Activated naive CD8-positive, alpha-beta T cell treated with anti-CD3 and anti-CD28 coated beads for 36 hours (primary cell): ENCODE measurements at places on chromosomes 11 and 22. TPM values are rescaled to one million over a fixed set of nuclear protein-coding genes. Genes with fewer than 3 reads are reported as not detected.

GRCh38 chr22:33110562-33111163, 52.5 kb upstream of the SYN3 start:
- no peak overlapping the region for H3K4me3 ChIP-seq
- H3K36me3 ChIP-seq = no peaks in the 10 kb centered on the region
- H3K27me3 ChIP-seq = peaks cover 10% of the 10 kb centered on the region
- peaks cover 8% of the 10 kb centered on the region for H3K4me1 ChIP-seq
- no peak for DNase-seq

DNA sequence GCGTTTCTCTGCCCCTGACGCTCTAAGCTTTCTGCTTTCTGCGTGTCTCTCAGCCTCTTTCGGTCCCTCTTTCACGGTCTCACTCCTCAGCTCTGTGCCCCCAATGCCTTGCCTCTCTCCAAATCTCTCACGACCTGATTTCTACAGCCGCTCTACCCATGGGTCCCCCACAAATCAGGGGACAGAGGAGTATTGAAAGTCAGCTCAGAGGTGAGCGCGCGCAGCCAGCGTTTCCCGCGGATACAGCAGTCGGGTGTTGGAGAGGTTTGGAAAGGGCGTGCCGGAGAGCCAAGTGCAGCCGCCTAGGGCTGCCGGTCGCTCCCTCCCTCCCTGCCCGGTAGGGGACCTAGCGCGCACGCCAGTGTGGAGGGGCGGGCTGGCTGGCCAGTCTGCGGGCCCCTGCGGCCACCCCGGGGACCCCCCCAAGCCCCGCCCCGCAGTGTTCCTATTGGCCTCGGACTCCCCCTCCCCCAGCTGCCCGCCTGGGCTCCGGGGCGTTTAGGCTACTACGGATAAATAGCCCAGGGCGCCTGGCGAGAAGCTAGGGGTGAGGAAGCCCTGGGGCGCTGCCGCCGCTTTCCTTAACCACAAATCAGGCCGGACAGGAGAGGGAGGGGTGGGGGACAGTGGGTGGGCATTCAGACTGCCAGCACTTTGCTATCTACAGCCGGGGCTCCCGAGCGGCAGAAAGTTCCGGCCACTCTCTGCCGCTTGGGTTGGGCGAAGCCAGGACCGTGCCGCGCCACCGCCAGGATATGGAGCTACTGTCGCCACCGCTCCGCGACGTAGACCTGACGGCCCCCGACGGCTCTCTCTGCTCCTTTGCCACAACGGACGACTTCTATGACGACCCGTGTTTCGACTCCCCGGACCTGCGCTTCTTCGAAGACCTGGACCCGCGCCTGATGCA, at the start of gene MYOD1:
Gene MYOD1 (plus strand): TSS at position 544 of the 910 bp plus-strand sequence. CDS start 212 bp downstream, at position 756.
- H3K4me3 ChIP-seq = no peak within 1 kb of the TSS
- no peak for DNase-seq
- H3K27me3 ChIP-seq = peaks cover 45% of the 10 kb centered on the region
- no peak within 1 kb of the TSS for H3K27ac ChIP-seq

DNA sequence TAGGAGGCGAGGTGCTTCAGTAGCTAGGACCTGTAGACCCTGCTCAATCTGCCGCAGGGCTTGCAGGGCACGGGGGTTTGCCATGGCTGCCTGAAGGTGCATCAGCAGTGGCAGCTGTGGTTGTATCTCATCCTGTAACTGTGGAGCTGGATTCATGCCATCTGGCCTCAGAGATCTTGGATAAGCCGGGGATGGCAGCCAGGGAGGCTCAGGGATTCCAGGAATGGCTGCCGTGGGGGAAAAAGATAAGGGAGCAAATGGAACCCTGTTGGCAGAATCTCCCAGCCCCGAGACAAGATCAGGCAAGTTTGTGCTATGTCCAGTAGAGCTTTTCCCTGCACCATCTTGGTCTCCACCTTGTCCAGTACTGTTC, 1.8 kb downstream of the UBQLN3 start:
- no peak overlapping the region for H3K27ac ChIP-seq
- DNase-seq = no peak
- peaks cover 4% of the 10 kb centered on the region for H3K27me3 ChIP-seq
- H3K36me3 ChIP-seq = no peaks in the 10 kb centered on the region
- H3K4me1 ChIP-seq = no peaks in the 10 kb centered on the region

GRCh38 chr22:39429186-39429585, 27.6 kb upstream of the MGAT3 start:
- no peaks in the 10 kb centered on the region for H3K4me1 ChIP-seq
- DNase-seq = no peak
- H3K4me3 ChIP-seq = no peak overlapping the region
- no peaks in the 10 kb centered on the region for H3K36me3 ChIP-seq
- H3K27me3 ChIP-seq = no peaks in the 10 kb centered on the region
- no peak overlapping the region for H3K27ac ChIP-seq

- no peak for DNase-seq
- peaks cover 18% of the 10 kb centered on the region for H3K27me3 ChIP-seq
- H3K4me3 ChIP-seq = no peak overlapping the region
- peaks cover 3% of the 10 kb centered on the region for H3K4me1 ChIP-seq
- H3K36me3 ChIP-seq = no peaks in the 10 kb centered on the region
These were observed 66.7 kb upstream of the LMO1 start for GRCh38 chr11:8330404-8330803.

DNA sequence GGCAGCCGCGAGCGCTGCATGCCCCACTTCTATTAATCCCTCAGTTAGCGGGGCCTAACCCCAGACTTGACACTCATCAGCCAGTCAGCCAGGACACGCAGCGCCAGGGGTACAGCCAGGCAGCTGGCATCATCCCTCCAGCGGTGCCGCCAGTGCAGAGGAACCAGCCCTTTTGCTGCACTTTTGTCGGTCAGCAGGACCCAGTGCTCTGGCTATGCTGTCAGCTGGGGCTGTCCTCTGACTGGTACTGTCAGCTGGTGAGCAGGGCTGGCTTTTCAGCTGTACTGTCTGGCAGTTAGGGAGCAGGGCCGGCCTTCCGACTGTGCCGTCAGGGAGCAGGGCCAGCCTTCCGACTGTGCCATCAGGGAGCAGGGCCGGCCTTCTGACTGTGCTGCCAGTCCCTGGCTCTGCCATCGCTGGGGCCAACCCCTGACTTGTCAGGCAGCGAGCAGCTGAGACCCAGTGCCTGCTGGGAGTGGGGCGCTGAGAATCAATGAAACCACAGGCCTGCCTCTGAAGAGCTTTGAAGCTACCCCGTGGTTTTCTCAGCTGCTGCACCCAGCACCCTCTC, 115.4 kb downstream of the KIAA1671 start:
- H3K27me3 ChIP-seq = no peaks in the 10 kb centered on the region
- peak overlapping the region; percentile 91 for H3K27ac ChIP-seq
- no peaks in the 10 kb centered on the region for H3K36me3 ChIP-seq
- peaks cover 85% of the 10 kb centered on the region for H3K4me1 ChIP-seq

DNA sequence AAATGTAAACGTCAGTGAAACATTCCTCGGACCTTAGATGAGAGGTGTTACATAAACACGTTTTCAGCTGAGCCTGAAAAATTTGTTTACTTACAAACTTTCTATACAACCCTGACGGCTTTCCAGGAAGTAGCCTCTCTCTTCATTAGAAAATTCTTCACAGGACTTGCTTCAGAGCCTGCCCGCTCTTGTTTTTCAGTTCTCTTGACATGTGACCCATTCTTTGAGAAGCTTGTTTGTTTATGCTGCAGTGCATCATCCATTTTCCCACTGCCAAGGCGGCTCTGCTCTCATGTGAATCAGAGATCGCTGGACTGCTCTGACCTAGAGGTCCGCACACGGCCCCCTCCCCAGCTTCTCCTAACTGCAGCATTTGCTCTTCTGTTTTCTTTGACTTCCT, 47.9 kb upstream of the ARHGAP42 start:
- H3K27ac ChIP-seq = no peak overlapping the region
- H3K27me3 ChIP-seq = no peaks in the 10 kb centered on the region
- H3K4me3 ChIP-seq = no peak overlapping the region
- no peak for DNase-seq

DNA sequence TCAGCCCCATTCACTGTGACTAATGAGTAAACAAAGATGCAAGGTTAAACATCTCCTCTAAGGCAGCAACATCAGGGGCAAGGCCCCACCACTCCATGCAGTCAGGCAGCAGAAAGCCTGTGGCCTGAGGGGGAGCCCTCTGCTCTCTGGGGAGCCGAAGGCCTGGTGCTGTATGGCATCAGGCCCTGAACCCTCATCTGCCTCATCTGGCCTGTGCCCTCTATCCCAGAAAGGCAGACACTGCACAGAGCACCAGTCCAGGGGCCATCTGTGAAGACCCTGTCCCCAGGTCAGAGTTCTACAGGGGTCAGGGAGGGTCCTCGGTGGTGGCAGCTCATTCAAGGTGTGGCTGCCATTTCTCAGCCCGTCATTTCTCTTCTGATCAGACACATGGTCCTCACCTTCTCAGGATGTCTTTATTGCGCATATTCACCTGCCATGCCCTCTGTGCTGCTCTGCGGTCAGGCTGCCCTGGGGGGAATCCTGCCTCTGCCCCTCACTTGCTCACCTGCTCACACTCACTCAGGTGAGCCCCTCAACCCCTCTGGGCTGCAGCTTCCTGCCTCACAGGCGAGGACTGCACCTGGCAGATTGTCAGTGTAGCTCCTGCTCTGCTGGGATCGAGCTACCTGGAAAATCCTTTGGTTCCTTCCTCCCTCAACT, 103.1 kb upstream of the PITPNB start:
- no peaks in the 10 kb centered on the region for H3K27me3 ChIP-seq
- H3K4me1 ChIP-seq = peaks cover 2% of the 10 kb centered on the region
- no peak for DNase-seq
- H3K4me3 ChIP-seq = no peak overlapping the region

GRCh38 chr11:72700146-72700545, 25.9 kb upstream of the PDE2A start:
- no peak for DNase-seq
- no peaks in the 10 kb centered on the region for H3K27me3 ChIP-seq
- no peaks in the 10 kb centered on the region for H3K4me1 ChIP-seq
- no peak overlapping the region for H3K4me3 ChIP-seq
- H3K27ac ChIP-seq = peak overlapping the region; percentile 38

GRCh38 chr11:69116671-69117070, 39.1 kb upstream of the SMIM38 start:
- peaks cover 9% of the 10 kb centered on the region for H3K4me1 ChIP-seq
- no peak overlapping the region for H3K4me3 ChIP-seq
- H3K36me3 ChIP-seq = no peaks in the 10 kb centered on the region
- H3K27ac ChIP-seq = no peak overlapping the region
- H3K27me3 ChIP-seq = no peaks in the 10 kb centered on the region

DNA sequence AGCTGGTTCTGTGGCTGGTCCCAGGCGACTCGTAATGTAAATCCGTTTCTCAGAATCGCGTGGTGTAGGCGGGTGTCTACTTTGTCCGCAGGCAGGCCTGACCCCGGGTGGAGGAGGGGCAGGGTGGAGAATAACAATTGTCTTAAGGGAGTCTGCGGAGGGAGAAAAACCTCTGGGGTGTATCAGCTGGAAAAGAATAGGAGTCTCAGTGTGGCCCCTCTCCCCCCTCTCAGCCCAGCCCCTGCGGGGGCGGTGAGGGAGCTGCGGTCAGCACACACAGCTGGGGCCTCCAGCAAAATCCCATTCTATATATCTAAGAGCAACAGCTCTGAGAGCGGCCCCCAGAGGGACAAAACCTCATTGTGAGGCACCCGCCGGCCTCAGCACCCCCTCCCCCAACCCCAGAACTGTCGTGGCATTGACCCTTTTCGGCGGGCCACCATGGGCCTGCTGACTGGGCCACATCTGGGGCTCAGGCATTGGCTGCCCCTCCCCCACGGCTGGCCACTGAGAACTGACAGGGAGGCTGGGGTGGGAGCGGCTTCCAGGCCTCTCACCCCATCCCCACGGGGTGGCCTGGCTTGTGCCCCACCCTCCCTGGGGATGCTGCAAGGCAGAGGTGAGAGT, 2.7 kb upstream of the MYRF start:
- H3K36me3 ChIP-seq = no peaks in the 10 kb centered on the region
- DNase-seq = no peak
- no peak overlapping the region for H3K4me3 ChIP-seq
- H3K27me3 ChIP-seq = peaks cover 34% of the 10 kb centered on the region

DNA sequence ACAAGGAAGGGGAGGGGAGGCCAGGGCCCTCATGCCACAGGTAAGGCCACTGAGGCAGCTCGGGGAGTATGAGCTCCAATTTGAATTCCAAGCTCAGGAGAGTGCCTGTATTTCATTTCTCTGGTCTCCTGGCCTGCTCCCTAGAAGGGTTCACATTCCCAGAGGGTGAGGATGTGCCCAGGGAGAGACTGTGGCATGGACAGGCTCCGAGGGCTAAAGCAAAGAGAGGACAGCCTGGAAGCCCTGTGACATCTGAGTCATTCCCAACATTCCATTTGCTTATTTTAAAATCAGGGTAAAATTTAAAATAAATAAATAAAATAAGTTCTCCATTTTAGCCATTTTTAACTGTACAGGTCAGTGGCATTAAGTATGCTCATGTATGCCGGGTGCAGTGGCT, 18.6 kb upstream of the FOLR1 start:
- no peaks in the 10 kb centered on the region for H3K36me3 ChIP-seq
- DNase-seq = no peak
- no peaks in the 10 kb centered on the region for H3K4me1 ChIP-seq
- H3K27me3 ChIP-seq = no peaks in the 10 kb centered on the region
- H3K27ac ChIP-seq = no peak overlapping the region
- H3K4me3 ChIP-seq = no peak overlapping the region

- H3K4me3 ChIP-seq = no peak overlapping the region
- H3K27me3 ChIP-seq = peaks cover 14% of the 10 kb centered on the region
- no peak overlapping the region for H3K27ac ChIP-seq
- no peaks in the 10 kb centered on the region for H3K4me1 ChIP-seq
- no peaks in the 10 kb centered on the region for H3K36me3 ChIP-seq
These were observed 13.4 kb upstream of the HYLS1 start for GRCh38 chr11:125873881-125874555.

DNA sequence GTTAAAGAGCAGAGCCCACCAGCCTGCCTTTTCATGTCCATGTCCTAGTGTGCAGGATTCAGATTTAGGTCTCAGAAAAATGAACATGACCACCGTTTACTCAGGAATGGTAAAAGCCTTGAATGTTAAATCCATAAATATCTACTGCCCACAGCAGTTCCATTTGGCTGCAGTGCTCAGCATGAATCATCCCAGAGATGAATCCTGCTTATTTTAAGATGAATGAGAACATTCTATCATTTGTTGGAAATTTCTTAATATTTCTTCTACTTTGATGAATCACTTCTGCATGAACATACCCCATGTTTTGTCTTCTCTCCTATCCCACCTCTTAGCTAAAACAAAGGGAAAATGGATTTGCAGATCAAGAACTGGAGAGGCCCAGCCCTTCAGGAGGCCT, 47.5 kb upstream of the AQP11 start:
- DNase-seq = no peak
- H3K36me3 ChIP-seq = no peaks in the 10 kb centered on the region
- H3K4me1 ChIP-seq = no peaks in the 10 kb centered on the region

The SULT4A1 gene
- total RNA-seq = 0.29 TPM

The TNNT3 gene
- total RNA-seq = 0.54 TPM

The GLB1L3 gene
- total RNA-seq = 9.8 TPM

The OVCH2 gene
- not detected for total RNA-seq

The PICALM gene
- total RNA-seq = 41.1 TPM

The MIOX gene
- not detected for total RNA-seq

The IFT27 gene
- 17.3 TPM for total RNA-seq

The OR10A5 gene
- total RNA-seq = not detected

The MMP8 gene
- total RNA-seq = 0.14 TPM

The HOATZ gene
- total RNA-seq = not detected

The KRTAP5-9 gene
- total RNA-seq = not detected

The KRTAP5-1 gene
- not detected for total RNA-seq

The OR4D9 gene
- total RNA-seq = not detected

The NPTXR gene
- total RNA-seq = 0.88 TPM

The FKBP2 gene
- total RNA-seq = 22.8 TPM
